ENCODE measurements at places on chromosomes 16 and 17.

DNA sequence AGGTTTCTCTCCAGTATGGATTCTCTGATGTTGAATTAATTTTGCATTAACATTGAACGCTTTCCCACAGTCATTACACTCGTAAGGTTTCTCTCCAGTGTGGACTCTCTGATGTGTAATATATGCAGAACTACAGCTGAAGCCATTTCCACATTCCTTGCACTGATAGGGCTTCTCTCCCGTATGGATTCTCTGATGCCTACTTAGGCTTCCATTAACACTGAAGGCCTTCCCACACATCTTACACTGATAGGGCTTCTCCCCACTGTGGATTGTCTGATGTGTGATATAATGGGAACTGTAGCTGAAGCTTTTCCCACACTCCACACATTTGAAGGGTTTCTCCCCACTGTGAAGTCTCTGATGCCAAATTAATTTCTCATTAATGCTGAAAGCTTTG lies 7.2 kb upstream of the TLE7 start:
- no peak for DNase-seq

GRCh38 chr17:7220593-7221277 lies 997 bp downstream of the ACADVL start:
- DNase-seq: peak; percentile 71

DNA sequence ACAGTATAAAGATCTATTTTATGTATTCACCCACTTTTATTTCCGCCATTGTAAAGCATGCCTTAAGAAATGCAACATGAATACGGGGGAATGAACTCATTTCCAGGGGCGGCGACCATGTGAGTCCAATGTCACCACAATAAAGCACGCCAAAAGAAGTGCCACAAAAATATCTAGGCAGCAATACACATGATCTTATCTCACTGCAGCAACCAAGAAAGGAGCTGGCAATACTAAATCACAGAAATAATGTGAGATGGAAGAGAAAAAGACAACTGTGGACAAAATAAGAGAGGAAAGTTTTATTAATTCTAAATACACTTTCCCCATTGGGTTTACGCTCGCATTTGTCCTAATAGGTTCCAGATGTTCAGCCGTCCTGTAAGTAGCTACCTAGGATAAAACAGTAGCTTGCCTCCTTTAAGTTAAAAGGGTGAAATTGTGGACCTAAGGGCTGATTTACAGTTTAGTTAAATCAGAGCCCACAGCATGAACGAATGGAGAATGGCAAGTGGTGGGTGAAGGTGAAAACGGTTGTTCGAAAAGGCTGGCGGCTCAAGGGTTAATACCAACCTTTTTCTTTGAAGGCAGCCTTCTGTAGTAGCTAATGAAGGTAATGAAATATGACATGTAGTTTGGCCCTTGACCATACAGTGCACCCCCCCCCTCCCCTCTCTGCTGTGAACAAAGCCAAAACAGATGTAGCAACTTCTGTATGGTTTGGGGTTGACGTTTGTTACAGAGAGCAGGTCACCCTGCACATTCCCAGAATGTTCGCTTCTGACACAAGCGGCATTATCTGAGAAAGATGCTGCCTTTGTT lies 504.2 kb upstream of the PSMD7 start:
- DNase-seq: no peak

DNA sequence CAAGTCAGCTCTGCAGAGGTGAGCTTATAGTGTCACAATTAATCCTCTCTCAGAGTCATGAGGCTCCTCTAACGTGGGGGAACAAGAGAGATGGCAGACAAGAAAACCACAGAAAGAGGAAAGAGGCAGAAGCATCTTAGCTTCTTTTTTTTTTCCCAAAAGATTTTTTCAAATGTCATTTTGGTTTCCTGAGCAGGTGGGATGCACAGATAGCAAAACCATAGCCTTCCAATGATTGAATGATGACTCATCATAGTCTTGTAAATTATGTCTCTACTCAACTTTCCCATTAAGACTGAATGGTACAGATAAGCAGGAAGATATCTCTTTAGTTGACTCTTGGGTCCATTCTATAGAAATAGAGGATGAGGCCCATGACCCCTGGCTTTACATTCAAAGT lies 162.8 kb upstream of the ZFHX3 start:
- DNase-seq: no peak

DNA sequence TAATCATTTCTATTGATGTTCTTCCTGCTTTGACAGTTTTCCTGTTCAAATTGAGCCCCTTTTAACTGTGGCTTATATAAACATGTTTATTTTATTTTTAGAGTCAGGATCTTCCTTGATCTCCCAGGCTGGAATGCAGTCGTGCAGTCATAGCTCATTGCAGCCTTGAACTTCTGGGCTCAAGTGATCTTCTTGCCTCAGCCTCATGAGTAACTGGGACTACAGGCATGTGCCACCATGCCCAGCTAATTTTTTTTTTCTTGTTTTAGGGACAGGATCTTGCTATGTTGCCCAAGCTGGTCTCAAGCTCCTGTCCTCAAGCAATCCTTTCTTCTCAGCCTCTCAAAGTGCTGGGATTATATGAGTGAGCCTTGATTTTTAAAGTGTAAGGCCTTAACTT lies 14.7 kb downstream of the PHKB start:
- no peak for DNase-seq

- DNase-seq: no peak
Measured at GRCh38 chr17:36468903-36469635, 17.4 kb upstream of the ZNHIT3 start.

- no peak for DNase-seq
Measured at GRCh38 chr17:51045621-51046020, 75.0 kb downstream of the SPAG9 start.

GRCh38 chr17:64081802-64082799 lies 47.8 kb downstream of the ERN1 start:
- peak; percentile 66 for DNase-seq

- DNase-seq: no peak
Measured at GRCh38 chr16:9033125-9033830, 58.2 kb upstream of the HAPSTR1 start.

- no peak for DNase-seq
Measured at GRCh38 chr17:61694095-61694494, 103.1 kb upstream of the NACA2 start.

- no peak for DNase-seq
Measured at GRCh38 chr17:46741122-46741730, 77.3 kb downstream of the WNT3 start.

GRCh38 chr16:21598206-21598605 lies 1.2 kb upstream of the METTL9 start:
- DNase-seq: no peak

- DNase-seq: no peak
Measured at GRCh38 chr16:74216319-74216718, 80.3 kb upstream of the PSMD7 start.

- no peak for DNase-seq
Measured at GRCh38 chr17:56832446-56832845, 1.3 kb downstream of the C17orf67 start.

GRCh38 chr17:76556765-76557367 lies 17.0 kb downstream of the PRCD start:
- peak; percentile 72 for DNase-seq

- peak; percentile 9 for DNase-seq
Measured at GRCh38 chr16:88967830-88968588, 9.0 kb downstream of the CBFA2T3 start.

- no peak for DNase-seq
Measured at GRCh38 chr16:81590714-81591544, 146.3 kb downstream of the CMIP start.

GRCh38 chr16:53892155-53892554 lies 188.2 kb downstream of the FTO start:
- peak; percentile 53 for DNase-seq

DNA sequence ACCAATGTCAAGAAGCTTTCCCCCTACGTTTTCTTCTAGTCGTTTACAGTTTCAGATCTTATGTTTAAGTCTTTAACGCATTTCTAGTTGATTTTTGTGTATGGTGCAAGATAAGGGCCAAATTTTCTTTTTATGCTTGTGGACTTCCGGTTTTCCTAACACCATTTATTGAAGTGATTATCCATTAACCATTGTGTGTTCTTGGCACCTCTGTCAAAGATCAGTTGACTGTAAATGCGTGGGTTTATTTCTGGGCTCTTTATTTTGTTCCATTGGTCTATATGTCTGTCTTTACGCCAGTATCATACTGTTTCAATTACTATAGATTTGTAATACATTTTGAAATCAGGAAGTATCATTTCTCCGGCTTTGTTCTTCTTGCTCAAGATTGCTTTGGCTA lies 49.5 kb downstream of the CEP112 start:
- DNase-seq: no peak

DNA sequence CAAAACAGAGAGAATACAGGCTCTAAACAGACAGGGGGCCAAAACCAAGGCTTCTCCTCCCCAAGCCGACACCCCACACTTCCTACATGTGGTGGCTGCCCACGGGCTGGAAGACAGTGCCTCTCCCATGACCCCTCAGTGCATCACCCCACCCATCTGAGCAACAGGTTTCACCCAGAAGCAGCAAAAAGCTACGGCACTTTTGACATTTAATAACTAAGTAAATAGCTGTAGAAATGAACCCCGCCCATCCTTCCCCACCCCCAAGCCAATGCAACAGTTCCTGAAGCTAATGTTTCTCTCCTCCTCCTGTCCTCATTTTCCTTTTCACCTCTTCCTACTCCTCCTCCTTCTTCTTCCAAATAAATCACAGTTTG lies 9.9 kb upstream of the SOX9 start:
- DNase-seq: no peak

DNA sequence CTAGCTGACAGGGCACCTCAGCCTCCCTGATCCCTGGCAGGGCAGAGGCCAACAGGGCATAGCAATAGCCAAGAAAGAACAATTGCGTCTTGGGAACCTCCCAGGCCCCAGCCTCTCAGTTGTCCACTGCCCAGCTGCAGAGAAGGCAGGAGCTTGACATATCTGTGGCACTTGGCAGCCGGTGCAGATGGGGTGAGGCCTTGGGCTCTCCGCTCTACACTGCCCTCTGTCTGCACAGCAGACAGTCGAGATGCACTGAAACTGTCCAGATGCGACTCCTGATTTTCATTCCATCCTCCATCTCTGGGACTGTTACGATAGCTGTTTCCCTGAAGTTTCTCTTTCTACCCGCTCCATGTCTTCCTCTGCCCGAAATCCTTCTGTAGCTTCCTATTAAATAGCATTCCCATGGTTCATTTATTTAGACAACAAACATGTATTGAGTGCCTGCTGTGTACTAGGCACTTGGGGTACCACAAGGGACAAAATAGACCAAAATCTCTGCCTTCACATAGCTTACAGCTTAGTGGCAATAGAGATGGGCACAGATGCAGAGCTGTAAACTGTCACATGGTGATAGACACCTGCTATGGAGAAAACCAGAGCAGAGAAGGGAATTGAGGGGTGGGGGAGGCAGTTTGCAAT lies 3.3 kb downstream of the POLR3E start:
- peak; percentile 52 for DNase-seq

DNA sequence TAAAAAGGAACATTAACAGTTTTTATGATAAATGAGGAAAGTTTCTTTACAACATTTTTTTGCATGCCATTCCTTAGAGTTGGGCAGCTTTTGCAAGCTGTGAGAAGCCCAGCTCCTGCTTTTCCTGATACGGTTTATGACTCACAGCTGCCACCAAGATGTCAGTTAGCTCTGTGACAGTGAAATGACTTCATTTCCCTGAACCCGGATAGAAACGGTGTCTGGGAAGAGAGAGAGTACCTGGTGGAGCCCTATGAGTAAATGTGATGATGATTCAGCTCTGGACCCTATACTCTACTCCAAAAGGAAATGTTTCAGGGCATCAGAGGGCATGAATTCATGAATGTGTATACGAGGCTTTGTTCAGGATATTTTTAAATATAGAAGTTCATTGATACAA lies 366.3 kb upstream of the HSBP1 start:
- DNase-seq: no peak

GRCh38 chr17:46873941-46874645 lies 22.7 kb downstream of the WNT9B start:
- DNase-seq: no peak

GRCh38 chr17:44759086-44759915 lies 513 bp downstream of the ADAM11 start:
- DNase-seq: no peak

DNA sequence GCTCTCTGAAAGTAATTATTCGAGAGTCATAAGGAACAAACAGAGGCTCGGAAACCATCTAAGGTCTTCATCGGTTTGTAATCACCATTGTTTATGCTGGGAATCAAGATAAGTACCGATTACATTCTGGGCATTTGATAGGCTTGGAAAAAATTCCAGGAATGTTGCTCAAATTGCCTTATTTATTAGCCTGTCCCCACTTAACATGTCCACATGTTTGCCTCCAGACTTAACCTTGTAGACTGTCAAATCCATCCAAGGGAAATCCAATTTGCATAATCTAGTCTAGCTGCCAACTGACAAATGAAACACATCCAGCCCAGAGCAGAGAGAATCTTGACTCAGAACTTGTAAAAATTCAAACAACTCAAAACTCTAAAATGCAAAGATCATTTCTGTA lies 51.3 kb upstream of the TMC5 start:
- DNase-seq: no peak

GRCh38 chr17:58358408-58359172 lies 6.6 kb upstream of the SUPT4H1 start:
- no peak for DNase-seq
